ENCODE measurements at places on chromosomes 4 and X.
A peak's percentile ranks its signal among the peaks of the same experiment; 100 is the strongest.

GRCh38 chr4:184347251-184348239, 126.8 kb downstream of the IRF2 start:
- no peak for DNase-seq

- no peak for DNase-seq
Observed at GRCh38 chr4:186726426-186727168, 2.9 kb upstream of the FAT1 start.

- no peak for DNase-seq
Observed at GRCh38 chrX:24027985-24028384, 999 bp upstream of the KLHL15 start.

DNA sequence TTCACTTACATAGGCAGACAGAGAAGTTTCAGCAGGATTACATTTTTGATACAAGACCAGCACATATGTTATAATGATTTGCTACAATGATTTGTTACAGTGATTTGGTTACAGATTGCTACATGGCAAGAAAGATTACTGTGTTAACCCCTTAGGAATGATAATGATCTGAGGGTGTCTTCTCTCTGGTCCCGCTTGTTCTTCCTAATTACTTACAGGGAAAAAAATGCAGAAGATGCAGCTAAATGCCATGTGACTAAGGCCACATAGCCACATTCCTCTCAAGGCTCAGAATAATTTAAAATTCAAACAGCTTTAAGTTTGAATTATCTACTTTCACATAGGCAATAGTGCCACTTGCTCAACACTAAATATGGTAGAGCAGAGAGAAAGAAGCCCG, 9.7 kb upstream of the LAP3 start:
- no peak for DNase-seq

GRCh38 chr4:148354186-148354585, 88.0 kb downstream of the NR3C2 start:
- no peak for DNase-seq

DNA sequence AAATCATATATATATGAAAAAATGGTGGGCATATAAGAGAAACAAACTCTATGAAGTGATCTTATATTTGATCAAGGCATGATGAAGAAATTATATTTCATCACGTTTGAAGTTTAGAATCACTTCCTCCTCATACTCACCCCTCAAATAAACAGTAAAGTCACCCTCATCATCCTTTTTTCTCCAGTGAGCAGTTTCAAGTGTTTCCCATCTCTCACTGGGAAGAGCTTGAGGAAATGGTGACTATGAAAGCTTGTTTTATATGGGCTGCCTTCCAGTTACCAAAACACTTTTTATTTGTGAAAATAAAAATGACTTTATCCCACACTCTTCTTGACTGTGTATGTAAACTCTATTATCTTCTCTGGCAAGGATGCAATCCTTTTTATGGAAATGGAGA, 16.8 kb downstream of the PDLIM3 start:
- DNase-seq = no peak

DNA sequence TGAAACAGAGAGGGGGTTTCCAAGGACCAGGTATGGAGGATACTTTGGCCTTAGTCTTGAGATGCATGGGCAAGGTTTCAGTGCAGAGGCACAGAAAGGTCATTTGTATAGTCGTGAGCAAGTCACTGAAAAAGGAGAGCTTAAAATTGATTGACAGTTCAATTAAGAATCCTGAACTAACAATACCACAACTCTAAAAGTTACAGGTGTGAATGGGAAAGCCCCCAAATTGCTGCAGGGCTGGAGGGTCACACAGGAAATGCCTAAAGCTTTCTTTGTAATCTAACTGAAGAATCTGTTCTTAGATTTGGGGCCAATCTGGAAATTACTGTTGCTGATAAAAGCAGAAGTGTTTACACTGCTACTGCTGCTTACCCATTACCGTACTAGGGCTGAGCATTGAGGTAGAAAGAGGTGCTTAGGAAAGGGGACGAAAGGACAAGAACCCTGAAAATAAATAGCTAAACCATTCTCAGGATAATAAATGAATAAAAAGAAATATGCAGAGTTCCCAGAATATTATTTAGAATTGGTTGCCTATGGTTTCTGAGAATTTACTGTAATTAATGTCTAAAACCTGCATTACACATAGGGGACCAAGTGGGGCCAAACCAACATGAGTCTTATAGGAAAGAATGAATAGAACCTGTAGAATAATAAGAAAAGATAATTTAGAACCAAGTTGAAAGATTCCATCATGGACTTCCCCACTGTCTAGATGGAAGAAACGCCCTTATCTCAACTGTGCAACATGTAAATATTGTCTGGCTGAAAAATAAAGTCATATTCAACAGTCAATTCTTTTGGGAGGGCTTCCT, 91.9 kb upstream of the PPP1R2C start:
- DNase-seq = no peak

DNA sequence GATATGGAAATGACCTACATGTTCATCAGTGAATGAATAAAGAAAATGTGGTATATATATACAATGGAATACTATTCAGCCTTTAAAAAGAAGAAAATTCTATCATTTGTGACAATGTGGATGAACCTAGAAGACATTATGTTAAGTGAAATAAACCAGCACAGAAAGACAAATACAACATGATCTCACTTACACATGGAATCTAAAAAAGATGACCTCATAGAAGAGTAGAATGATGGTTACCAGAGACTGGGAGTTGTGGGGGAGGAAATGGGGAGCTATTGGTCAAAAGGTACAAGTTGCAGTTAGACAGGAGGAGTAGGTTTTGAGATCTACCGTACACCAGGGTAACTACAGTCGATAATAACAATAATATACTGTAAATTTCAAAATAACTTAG, 51.5 kb downstream of the WNK3 start:
- DNase-seq = no peak

- DNase-seq = no peak
Observed at GRCh38 chr4:48225368-48226141, 44.1 kb downstream of the TEC start.

GRCh38 chr4:1206299-1207156, 34.1 kb upstream of the SPON2 start:
- DNase-seq = no peak

- no peak for DNase-seq
Observed at GRCh38 chrX:57573754-57574153, 18.1 kb upstream of the ZXDB start.

GRCh38 chrX:110985470-110985869, 110.5 kb upstream of the PAK3 start:
- no peak for DNase-seq

GRCh38 chrX:147739196-147739595, 172.5 kb upstream of the FMR1 start:
- no peak for DNase-seq

GRCh38 chr4:137819964-137820383, 287.7 kb upstream of the PCDH18 start:
- peak; percentile 24 for DNase-seq
